ENCODE measurements at places on chromosomes 16 and 17. TPM values are rescaled to one million over a fixed set of nuclear protein-coding genes. Genes with fewer than 3 reads are reported as not detected.

DNA sequence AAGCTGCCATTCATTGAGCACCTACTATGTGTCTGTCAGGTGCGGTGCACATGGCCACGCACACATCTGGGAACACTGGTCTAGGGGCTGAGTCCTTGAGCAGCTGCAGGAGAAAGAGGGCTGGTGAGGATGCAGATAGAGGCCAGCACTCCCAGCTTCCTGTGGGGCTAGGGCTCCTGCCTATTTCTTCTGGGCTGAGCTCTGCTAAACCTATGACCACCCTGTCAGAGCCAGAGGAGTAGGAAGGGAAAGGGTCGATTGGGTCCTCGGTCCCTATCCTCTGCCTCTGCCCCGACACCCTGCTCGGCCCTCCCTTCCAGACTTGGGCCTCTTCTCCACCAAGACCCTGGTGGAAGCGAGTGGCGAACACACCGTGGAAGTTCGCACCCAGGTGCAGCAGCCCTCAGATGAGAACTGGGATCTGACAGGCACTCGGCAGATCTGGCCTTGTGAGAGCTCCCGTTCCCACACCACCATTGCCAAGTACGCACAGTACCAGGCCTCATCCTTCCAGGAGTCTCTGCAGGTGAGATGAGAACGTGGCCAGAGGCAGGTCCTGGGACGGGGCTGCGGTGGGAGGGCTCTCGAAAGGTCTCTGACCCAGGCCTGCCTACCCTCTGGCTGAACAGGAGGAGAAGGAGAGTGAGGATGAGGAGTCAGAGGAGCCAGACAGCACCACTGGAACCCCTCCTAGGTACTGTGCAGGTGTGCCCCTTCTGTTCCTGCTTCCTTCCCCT is 4.0 kb upstream of the TMEM88 start:
- DNase-seq, result no peak

DNA sequence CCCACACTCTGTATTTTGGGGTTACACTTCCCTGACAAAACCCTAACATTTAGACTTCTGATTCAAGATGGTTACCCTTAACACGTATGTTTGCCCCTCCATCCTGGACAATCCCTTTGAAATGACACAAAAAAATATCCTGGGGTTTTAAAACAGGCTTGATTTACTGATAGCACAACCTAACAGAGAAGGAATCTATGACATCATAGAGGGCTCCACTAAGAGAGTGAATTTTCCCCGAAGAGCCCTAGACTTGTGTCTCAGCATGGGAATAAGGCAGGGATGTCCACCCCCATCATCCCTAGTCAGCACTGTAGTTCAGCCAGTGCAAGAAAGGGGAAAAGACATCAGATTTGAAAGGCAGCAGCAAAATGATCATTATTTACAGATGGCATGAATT is 15.8 kb upstream of the SRCIN1 start:
- no peak for DNase-seq

GRCh38 chr17:17172001-17172939 is 33.9 kb downstream of the PLD6 start:
- DNase-seq, result no peak

GRCh38 chr16:6265968-6266367 is 1066.7 kb upstream of the RBFOX1 start:
- DNase-seq, result no peak

- DNase-seq, result peak; percentile 79
Observed at GRCh38 chr16:24036614-24037013, 200.8 kb downstream of the PRKCB start.

- DNase-seq, result no peak
Observed at GRCh38 chr17:6506679-6507231, 49.6 kb downstream of the PITPNM3 start.

- DNase-seq, result peak; percentile 60
Observed at GRCh38 chr16:88633684-88634140, 4.7 kb upstream of the IL17C start.

GRCh38 chr16:77674888-77675287 is 47.4 kb upstream of the NUDT7 start:
- no peak for DNase-seq

DNA sequence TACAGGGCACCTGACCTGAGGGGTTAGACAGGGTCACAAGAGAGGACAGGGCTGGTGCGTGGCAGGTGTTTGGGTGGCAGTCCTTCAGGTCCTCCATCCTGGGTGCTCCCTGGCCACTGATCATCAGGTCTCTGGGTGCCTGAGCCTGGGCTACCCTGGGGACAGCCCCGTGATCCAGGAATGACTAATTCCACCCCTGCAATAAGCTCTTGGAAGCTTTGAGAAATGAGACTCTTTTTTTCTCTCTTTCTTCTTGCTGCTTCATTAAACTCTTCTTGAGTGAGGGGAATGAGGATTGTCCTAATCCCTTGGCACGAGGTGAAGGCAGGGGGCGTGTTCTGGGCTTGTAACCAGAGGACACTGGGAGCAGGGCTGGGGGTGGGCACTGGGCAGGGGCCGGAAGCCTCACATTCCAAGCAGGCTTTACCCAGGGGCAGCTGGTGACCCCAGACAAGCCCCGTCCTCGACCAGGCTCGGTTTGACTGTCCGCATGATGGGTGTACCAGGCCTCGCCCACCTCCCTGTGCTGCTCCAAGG is 21.4 kb upstream of the SPNS2 start:
- DNase-seq, result no peak

DNA sequence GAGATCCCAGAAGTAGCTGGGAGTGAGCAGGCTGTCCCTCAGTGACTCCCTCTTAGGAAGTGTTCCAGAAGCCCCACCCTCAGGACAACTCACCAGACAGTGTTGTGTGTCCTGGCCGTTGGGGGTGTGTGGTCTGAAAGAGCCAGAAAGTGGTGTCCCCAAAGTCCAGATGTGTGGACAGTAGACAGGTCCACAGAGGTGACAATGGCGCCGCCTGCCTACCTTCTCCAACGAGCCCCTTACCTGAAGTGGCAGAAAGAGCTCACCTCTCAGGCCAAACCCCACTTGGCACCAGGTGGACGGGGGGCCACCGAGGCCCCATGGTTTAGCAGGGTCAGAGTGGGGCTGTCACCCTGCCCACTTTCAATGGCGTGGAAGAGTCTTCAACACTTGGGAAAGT is 19.9 kb downstream of the C17orf100 start:
- DNase-seq, result no peak

DNA sequence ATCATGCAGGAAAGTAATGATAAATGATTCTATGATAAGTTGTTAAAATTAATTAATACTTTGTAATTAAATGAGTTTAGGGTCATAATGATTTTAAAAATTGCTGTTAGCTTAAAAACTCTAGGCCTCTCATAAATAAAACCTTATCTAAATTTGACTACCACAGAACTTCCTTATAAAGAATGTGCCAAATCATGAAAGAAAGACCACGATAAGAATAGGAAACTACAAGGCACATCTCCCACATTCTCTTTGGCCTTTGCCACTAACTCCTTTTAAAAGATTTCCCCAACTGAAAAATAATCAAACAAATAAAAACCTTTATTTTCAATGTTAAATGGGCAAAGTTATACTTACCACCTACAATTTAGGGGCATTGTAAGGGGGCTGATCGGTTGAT is 164.6 kb upstream of the C17orf78 start:
- no peak for DNase-seq

DNA sequence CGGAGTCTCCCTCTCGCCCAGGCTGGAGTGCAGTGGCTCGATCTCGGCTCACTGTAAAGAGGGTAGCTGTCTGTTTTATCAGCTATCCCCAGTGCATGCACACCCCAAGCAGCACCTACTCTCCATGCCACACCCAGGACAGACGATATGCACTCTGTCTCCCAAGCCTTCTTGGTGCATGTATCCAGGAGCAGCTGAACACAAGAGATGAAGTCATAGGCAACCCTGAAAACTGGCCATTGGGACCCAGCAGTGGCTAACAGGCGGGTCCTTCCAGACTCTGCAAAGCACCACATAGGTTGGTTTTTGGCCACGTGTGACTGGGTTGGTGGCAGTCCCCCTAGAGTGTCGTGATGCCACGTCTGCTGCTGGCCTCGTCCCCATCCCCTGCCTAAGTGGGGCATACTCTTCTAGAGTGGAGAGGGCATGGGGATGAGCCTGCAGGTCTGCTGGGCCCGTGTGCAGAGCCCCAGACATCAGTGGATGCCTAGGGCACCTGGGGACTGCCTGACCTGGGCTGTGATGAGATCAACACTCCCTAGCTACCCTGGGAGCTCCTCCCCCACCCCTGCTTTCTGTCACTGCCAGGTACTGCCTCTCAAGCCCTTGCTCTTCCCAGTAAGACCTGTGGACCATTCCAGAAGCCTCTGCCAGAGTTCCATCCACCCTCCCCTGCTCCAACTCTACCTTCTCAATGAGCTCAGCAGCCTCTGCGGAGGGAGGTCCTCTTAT is 9.3 kb downstream of the PDE6G start:
- DNase-seq, result peak; percentile 49

GRCh38 chr17:11388054-11388453 is 147.0 kb downstream of the SHISA6 start:
- no peak for DNase-seq

DNA sequence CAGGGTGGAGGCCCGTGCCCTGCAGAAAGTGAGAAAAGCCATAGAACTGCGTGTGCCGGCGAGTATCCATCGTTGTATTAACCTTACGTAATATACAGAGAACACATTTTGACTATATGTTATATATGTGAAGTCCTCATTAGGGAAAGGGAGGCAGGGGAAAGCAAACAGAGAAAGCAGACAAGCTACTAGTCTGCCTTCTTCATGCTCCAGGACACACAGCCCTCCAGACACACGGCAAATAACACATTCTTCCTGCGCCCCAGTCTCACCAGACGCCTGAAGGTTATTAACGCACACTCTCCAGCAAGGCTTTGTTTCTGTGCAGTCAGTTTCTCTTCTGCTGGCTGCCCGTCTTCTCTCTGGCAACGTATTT is 28.8 kb downstream of the PRDM7 start:
- DNase-seq, result no peak

- DNase-seq, result no peak
Observed at GRCh38 chr17:42809250-42809649, 10.6 kb downstream of the CNTD1 start.

DNA sequence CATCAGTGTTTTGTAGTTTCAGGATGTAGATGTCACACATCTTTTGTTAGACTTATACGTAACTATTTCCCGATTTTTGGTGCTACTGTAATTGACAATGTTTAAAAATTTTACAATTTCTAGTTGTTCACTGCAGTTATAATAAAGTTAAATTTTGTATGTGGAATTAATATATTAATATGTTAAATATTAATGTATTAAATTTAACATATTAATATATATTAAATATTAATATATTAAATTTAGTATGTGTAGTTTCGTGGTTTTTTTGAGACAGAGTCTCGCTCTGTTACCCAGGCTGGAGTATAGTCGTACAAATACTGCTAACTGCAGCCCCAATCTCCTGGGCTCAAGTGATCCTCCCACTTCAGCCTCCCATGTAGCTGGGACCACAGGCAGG is 5.7 kb upstream of the LGALS3BP start:
- no peak for DNase-seq

Gene ARHGDIG
- 4.9 TPM for polyA plus RNA-seq

Gene ABCC11
- 0.07 TPM for polyA plus RNA-seq

Gene PMM2
- 27.6 TPM for polyA plus RNA-seq

Gene RPL26
- polyA plus RNA-seq, result 4,770 TPM

Gene METRNL
- polyA plus RNA-seq, result 75.5 TPM

Gene TNP2
- not detected for polyA plus RNA-seq

Gene SLC35G6
- polyA plus RNA-seq, result not detected

Gene SYCE1L
- polyA plus RNA-seq, result 3.5 TPM

Gene ZSCAN10
- polyA plus RNA-seq, result not detected

Gene DDX28
- 10.8 TPM for polyA plus RNA-seq

Gene LITAFD
- polyA plus RNA-seq, result not detected

Gene KRTAP2-2
- not detected for polyA plus RNA-seq

Gene OR4D1
- polyA plus RNA-seq, result not detected

Data from SK-N-SH (cell line).